ENCODE measurements at places on chromosomes 7 and 10.

DNA sequence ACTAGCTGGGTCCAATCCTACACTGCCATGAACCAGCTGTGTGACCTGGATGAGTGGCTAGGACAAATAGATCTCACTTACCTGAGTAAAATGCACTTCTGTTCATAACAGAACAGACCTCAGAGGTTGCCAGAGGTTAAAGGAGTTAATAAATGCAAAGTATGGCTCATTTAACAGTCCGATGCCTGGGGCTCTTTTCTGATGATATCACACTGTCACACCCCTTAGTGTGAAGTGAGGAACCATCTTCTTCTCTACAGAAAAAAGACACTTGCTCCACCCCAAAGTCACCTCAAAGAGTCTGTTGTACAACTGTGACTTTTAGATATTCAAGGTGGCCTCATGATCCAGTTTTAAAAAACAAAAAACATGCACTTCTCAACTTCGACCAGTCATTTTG is 21.5 kb upstream of the TARP start:
- no peak for DNase-seq

DNA sequence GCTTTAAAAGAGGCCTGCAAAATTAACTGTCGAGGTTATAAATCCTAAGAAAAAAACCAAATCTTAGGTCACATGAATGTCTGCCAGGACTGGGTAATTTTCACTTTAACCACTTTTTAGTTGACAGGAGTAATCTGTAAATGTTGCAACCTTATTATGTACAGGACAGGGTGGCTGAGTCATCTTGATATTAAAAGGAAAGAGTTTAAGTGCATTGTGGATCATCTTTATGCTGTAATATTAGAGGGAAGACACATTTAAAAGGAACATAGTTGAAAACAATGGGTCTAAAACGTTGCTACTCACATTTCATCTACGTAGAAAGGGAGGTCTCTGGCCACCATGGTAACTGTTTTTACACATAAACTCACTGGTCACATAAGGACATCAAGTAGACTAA is 115.5 kb downstream of the LSMEM1 start:
- no peak for DNase-seq

DNA sequence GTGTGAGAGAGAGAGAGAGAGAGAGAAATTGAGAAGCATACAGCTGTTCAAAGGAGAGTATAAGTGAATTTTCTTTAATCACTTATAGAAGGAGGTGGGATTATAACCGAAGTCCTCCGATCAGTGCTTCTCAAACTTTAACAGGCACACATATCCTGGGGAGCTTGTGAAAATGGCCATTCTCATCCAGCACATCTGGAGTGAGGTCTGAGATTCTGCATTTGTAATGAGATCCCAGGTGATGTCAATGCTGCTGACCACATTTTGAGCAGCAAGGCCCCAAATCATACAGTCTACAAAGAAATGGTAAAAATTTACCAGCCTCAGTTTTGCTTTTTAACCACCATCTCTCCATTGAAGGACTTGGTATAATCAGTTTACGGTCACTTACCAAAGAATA is 219.0 kb downstream of the PTEN start:
- DNase-seq = no peak

GRCh38 chr10:44234483-44234875 is 150.4 kb downstream of the CXCL12 start:
- no peak for DNase-seq

- DNase-seq = no peak
These were observed 211.1 kb downstream of the GALNT17 start for GRCh38 chr7:71343039-71343438.

DNA sequence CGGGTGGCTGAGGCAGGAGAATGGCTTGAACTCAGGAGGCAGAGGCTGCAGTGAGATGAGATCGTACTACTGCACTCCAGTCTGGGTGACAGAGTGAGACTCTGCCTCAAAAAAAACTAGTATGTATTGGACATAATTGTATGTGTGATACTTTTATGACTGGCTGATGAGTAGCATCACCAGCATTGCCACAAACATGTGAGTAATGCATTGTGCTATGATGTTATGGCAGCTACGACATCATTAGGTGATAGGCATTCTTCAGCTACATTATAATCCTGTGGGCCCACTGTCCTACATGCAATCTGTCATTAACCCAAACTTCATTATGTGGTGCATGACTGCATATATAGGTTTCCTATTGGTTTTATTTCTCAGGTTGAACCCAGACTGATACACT is 352.4 kb downstream of the GALNT17 start:
- no peak for DNase-seq

DNA sequence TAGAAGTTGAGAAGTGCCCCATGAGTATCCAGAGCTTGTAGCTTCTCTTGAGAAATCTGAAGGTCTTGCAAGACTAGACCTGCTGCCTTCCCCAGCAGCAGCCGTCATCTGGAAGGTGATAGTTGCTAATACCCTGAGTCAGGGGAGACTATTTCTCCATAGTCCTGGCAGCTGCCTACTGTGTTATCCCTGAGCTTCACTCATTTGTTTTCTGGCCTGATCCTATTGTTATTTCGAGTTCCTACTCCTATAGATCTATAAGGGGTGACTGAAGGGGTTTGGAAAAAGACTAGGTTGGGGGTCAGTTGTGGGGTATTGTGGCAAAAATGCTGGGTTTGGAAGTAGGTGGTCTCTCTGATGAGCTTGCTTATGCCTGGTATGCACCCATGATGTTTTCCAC is 297.8 kb downstream of the CNTNAP2 start:
- no peak for DNase-seq

- no peak for DNase-seq
These were observed 89.8 kb upstream of the GNAI1 start for GRCh38 chr7:80044796-80045195.

- DNase-seq = no peak
These were observed 67.8 kb upstream of the PCBD1 start for GRCh38 chr10:70956029-70956759.

DNA sequence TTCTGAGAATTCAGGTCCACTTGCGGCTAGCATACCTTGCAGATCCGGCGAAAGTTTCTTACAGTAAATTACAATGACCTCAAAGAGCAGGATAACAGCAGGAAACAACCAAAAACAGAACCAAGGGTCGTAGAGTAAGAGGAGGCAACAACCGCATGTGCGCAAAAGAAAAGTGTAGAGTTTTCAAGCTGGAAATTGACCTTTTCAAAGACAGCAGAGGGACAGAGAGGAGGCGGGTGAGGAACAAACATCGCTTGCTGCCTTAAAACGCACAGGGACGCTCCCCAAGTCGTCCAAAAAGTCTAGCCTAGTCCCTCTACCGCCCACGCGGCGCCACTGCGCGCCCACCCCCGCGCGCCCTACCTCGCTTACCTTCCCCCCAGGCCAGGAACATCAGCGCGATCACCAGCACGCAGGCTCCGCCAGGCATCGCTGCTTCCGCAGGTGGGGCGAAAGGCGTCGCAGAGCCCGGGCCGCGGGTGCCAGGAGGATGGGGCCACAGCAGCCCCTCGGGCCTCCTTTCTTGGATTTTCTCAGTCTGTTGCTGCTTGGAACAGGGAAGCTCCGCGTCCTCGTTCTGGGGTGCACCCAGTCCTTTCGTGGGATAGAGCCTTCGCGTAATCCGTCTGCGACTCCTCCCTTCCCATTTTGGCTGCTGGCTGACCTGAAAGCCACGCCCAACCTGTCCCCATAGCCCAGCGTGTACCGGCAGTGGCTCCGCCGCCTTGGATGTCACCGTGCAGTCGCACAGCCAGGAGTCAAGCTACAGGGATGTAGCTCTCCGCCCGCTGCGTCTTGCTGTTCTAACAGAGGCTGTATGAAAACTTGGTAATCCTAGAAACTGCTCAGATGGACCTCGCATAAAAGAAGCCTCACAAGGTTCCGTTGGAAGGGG is at the start of gene VWDE:
Gene VWDE, minus strand, starts transcription at position 579 of the 895 bp plus-strand sequence. Its CDS starts 149 bp downstream, at position 430.
- no peak for DNase-seq

- no peak for DNase-seq
These were observed 96.0 kb upstream of the ADO start for GRCh38 chr10:62708569-62708968.

DNA sequence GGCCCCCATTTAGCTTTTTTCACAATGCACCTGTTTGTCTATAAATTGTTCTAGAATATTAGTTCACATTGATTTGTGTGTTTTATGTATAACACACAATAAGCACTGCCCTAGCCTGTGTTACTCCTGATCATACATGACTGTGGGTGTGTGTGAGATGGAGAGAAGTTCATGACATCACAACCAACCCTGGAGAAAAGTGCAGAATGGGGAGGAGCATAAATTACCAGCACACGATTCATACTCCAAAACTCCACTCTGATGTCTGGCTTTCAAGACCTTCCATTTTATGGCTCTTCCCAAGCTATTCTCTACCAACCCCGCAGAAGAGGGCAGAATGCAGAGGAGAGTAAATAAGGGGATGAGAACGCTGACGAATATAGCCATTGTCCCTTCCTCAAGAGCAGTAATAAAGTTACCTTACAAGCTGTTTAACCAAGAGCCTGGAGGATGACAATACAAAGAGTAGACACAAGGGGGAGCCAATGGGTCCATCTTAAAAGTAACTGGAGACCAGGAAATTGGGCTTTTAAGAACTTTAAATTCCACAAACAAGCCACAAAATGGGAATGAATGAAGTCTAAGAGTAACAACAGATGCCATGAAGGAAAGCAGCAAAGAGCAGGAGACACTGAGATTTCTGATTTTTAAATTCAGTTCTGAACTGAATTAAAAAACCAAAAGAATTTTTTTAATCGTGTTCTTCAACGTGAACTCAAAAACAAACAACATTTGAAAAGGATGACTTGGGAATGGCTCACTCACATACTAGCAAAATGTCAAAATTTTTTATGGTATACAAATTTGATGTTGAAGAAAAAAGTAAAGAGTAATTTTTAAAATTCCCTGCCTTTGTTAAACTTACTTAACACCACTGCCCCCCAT is 159.6 kb downstream of the PARD3 start:
- DNase-seq = no peak

GRCh38 chr7:102079140-102080018 is 207.3 kb upstream of the SH2B2 start:
- DNase-seq = no peak

DNA sequence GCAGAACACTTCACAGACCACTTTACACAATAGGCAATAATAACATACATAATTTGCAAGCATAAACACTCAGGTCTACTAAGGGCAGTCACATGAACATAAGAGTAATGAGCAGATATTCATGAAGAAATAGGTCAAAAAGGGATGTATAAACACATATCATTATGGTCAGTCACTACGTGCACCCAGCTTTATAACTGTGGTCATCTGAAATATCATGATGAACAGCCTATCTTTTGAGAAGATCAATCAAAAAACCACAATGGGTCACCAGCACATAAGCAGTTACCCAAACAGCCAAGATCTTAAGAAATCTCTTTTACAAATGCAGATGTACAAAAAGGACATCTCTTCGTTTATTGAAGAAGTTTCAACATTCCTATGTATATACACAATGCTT is 35.5 kb upstream of the DRGX start:
- no peak for DNase-seq

- DNase-seq = no peak
These were observed 950 bp downstream of the EVX1 start for GRCh38 chr7:27243340-27244163.

- no peak for DNase-seq
These were observed 128.5 kb upstream of the VKORC1L1 start for GRCh38 chr7:65744406-65744805.

GRCh38 chr10:11300026-11300425 is 282.4 kb downstream of the CELF2 start:
- no peak for DNase-seq

- DNase-seq = no peak
These were observed 47.1 kb upstream of the NCAPG2 start for GRCh38 chr7:158751751-158752150.

GRCh38 chr10:34078017-34078744 is 736.9 kb downstream of the PARD3 start:
- no peak for DNase-seq

GRCh38 chr10:23534761-23535160 is 95.9 kb downstream of the OTUD1 start:
- no peak for DNase-seq

- no peak for DNase-seq
These were observed 5.1 kb downstream of the MTPAP start for GRCh38 chr10:30343962-30344361.

- no peak for DNase-seq
These were observed 130.4 kb downstream of the PFKFB3 start for GRCh38 chr10:6333086-6333485.

DNA sequence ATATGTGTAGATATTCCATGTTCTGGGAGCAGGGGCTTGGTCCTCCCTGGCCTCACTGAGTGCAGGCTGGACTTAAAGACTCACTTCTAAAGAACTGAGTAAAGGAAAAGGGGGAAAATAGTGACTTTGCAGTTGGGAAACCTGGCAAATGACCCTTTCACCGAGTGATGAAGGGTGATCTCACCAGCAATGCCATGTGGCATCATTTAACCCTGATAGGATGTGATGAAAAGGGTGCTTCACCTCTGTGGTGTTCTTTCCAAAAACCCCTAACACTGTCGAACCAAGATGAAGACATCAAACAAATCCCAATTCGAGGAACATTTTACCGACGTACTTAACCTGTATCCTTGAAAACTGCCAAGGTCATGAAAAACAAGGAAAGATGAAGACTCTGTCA is 71.9 kb downstream of the AOAH start:
- DNase-seq = no peak

- no peak for DNase-seq
These were observed 43.8 kb downstream of the PDE6C start for GRCh38 chr10:93656155-93656554.

- DNase-seq = no peak
These were observed 247.1 kb downstream of the KCNMA1 start for GRCh38 chr10:77390481-77390891.

DNA sequence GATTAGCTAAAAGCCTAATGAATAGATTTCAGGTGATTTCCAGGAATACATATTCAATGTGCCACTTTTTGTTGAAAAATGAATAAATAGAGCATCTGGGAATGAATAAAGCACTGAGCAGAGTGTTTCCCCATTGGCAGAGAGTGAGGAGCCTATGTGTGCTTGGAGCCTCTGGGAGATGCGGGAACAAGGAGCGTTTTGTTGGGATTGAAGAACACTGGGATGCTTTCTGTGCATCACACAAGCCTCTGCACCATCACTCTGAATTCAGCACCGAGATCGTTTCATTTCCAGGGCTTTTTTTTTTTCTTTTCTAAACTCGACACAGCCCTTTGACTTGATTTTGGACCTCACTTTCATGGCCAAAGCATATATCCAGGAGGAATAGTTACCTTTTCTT is 111.4 kb downstream of the BAMBI start:
- DNase-seq = no peak

DNA sequence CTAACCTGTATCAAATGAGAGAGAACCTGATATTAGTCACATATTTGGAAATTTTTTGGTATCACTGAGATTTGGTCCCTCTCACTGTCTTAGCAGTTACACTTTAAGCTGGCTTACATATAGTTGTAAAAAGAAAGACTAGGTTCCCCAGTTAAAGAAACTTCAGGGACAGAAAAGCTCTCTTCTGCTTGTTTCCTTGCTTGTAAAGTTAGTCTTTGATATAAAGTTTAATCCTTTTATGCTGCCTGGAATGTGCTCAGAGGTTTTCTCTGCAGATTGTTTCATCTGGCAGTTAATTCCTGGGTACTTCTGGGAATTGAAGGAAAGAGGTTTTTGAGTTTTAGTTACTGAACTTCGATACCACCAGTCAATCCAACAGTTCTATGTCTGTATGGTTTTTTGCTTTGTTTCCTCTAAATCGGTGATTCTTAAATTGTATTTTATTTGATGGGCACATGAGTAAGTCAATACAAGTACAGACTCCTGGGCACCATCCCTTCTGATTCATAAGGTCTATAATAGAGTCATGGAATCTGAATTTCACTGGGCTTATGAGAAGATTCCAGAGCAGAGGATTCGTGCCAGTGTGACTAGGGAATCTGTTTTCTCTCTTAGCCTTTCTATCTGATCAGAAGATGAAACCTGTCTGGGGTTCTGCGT is 1080.9 kb upstream of the C7orf33 start:
- no peak for DNase-seq
